ENCODE measurements at places on chromosomes 3 and 15.

- DNase-seq, result no peak
Measured at GRCh38 chr15:48719668-48720067, 74.2 kb upstream of the FBN1 start.

DNA sequence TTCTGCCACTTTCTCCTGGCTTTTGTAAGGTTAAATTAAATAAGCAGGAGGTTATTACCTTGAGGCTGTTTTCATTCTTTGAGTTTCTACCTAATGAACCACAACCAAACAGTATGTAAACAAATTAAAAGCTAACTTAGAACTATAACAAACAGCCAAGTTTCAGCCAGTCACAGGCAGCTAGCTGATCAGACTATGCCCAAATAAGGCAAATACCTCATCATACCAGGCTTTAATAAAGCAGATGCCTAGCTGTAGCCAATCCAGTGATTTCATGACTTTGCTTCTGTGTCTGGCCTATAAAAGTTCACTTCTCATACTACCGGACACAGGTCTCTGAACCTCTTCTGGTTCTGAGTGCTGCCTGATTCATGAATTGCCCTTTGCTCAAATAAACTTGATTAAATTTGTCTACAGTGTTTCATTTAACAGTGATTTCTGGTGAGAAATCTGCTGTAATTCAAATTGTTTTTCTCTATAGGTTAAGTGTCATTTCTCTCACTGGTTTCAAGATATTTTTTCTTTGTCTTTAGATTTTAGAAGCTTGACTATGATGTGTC lies 24.2 kb downstream of the SH3GL3 start:
- no peak for DNase-seq

DNA sequence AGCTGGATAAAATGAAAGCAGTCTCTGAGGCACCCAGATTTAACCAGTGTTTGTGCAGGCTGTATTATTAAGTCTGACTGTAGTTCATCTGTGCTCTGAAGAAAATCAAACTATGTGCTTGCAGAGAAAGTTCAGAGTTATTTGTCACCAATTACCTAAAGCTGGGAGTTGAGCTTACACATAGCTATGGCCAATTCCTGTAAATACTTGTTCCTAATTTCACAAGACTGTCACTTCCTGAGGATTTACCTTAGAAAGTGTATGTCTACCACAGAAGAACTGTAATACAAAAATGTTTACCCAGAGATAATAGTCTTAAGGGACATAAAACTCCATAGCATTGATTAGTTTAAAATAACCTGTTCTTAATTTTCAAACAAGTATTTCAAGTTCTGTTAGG lies 628.4 kb upstream of the TGFBR2 start:
- DNase-seq, result no peak

GRCh38 chr3:167843481-167843880 lies 108.0 kb downstream of the SERPINI1 start:
- no peak for DNase-seq

- no peak for DNase-seq
Measured at GRCh38 chr3:96347289-96347688, 467.1 kb upstream of the EPHA6 start.

GRCh38 chr3:105907777-105908176 lies 39.0 kb upstream of the CBLB start:
- DNase-seq, result no peak

- DNase-seq, result no peak
Measured at GRCh38 chr15:80967451-80967850, 22.2 kb downstream of the MESD start.

- DNase-seq, result no peak
Measured at GRCh38 chr3:77038468-77038929, 1.4 kb upstream of the ROBO2 start.

- no peak for DNase-seq
Measured at GRCh38 chr15:75056036-75056435, 32.6 kb downstream of the PPCDC start.

GRCh38 chr3:173584838-173585831 lies 187.6 kb downstream of the NLGN1 start:
- no peak for DNase-seq

DNA sequence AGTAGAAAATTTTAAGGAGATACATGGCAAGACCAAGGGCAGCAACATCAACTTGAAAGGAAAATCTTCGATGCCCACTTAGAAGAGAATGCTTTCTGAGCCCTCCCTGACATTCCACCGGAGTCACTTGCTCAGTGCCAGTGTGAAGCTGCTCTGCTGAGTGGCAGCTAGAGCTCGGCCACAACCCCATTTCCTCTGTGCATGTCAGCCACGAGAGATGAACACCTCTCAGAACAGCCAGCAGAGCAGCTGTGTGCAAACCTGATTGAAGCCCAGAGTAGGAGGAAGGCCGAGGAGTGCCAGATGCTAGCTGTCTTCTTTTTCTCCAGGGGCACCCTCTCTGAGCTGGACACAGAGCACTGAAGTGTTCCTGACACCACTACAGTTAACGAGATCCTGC lies 12.2 kb downstream of the TARS3 start:
- no peak for DNase-seq

GRCh38 chr3:108822123-108822897 lies at the start of gene TRAT1:
Gene TRAT1 (plus strand): TSS chr3:108822786. CDS start chr3:108822928, 142 bp downstream.
- no peak for DNase-seq

- no peak for DNase-seq
Measured at GRCh38 chr15:77208241-77208640, 137.3 kb upstream of the TSPAN3 start.

- no peak for DNase-seq
Measured at GRCh38 chr3:102018551-102018950, 169.2 kb downstream of the NFKBIZ start.

- DNase-seq, result no peak
Measured at GRCh38 chr3:99868311-99868646, 50.6 kb downstream of the CMSS1 start.

DNA sequence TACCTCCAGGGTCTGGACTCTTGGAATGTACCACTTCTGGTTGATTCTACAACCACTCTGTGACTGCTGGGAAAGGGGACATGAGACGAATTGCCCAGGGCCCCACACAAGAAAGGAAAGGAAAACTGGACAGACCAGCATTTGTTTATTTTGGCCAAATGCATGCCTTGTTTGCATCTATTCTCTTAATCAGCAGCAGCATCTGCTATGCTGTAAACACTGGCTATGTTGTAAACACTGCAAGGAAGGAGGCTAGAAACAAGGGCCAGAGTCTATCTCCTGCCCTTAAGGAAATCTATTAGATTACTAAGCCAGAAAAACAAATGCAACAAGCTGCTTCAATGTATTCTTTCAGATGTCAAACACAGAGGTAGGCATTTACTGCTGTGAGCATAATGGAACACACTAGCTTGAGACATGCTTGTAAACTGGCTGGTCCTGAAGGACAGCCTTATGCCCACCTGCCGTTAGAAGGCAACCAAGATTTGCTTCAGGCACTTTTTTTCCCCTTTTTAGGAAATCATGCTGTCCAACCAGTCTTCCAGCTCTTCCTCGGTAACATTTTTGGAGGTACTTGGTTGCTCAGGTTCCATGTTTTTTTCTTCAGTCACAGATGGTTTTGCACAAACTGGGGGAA lies 102.1 kb upstream of the CHRM5 start:
- DNase-seq, result no peak

DNA sequence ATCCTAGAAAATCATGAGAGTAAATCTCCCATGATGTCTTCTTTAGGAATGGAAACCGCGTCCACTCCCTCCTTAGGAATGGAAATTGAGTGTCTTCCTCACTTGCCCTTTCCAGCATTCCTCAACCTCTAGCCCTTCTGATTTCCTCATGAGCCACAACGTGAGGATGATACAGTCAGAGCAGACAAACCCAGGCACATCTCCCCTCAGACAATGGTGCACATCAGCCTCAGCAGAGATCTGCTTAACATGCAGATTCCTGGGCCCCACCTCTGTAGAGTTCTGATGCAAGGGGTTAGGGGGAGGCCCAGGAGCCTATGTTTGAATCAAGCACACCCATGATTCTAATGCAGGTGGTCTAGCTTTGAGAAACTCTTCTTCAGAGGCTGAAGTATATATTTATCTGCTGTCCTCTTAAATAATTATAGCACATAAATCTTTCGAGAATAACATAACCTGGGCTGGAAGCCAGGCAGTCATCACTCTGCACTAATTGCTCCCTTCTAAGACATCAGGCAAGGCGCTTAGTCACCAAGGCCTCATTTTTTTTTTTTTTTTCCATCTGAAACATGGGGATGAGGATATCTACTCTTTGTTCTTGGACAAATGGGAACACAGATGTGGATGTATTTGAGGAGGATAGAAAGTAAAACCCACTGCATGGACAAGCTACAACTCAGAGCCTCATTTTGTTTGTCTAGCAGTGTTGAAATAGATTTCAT lies 81.7 kb downstream of the PRICKLE2 start:
- DNase-seq, result no peak

DNA sequence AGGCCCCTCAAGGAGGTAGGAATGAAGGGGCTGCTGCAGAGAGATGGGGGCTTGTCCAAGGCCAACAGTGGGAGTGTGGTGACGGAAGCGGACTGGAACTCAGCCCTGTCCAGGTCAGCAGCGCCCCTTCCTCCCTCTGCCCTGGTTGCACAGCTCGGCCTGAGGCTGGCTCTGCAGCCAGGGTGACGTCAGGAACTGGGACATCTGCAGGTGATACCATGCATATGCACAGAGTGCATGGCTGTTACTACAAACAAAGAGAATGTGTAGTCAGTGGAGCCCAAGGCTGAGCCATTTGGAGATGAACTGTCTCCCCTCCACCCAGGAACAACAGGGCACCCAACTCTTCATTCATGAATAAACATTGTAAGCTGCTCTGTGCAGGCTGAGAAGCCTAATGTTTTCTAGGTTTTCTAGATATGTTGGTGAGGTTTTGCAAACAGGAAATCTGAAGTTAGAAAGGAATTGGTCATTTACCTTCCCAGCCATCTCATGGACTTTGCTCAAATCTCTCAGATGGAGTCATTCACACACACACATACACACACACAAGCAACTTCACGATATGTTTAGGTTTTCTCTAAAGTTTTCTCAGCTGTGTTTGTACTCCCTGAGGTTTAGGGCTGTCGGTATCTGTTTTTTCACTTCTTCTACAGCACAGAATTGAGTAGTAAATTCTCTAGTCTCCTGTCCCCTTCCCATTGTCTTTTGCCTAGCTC lies 117.2 kb downstream of the TLE3 start:
- DNase-seq, result no peak

DNA sequence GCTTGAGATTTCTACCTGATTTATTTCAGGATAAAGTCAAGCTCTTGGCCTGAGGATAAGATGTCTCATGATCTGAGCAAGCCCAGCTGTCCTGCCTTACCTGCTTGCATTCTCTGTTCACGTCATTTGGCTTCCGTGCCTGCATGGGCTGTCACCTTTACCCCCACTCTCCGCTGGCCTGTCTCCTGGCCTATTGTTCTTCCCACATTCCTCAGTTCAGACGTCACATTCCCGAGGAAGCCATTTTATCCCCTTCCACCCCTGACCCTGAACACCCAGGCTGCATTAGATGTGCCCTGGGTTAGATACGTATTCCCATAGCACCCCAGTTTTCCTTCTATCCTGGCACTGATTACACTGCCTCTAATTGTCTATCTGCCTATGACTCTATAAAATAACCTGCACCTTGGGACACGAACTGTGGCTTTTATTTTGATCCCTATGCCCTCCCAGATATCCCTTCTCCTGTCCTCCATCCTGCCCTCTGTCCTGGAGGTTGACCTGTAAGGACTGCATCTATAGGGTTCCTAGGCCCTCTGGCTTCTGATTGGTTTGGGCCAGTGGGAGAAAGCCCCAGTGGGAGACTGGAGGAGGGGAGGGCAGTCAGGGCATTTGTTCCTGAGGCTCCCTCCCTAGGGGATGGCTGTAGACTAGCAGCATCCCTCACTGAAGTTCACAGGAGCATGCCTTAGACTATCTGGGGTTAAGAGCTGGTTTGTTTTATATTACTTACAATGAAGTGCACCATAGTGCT lies 19.2 kb upstream of the UBE2Q2 start:
- no peak for DNase-seq

GRCh38 chr3:5300638-5301037 lies 113.1 kb downstream of the EDEM1 start:
- DNase-seq, result no peak

DNA sequence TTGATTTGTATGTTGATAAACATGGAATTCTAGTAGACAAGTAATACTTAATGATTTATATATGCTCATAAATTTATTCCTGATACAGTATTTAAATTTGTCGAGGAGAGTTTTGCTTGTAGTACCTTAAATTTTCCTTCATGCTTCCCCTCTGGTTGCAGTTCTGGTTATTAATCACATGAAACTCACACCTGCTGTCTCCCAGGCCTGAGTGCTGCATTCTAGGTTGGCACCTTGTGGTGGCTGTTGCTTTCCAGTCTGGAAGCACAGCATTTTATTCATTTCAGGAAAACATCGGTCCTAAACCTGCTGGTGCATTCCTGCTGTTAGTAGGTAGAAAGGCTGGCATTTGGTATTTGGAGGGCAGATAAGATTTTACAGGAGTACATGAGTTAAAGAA lies 44.9 kb downstream of the ATP1B3 start:
- no peak for DNase-seq

DNA sequence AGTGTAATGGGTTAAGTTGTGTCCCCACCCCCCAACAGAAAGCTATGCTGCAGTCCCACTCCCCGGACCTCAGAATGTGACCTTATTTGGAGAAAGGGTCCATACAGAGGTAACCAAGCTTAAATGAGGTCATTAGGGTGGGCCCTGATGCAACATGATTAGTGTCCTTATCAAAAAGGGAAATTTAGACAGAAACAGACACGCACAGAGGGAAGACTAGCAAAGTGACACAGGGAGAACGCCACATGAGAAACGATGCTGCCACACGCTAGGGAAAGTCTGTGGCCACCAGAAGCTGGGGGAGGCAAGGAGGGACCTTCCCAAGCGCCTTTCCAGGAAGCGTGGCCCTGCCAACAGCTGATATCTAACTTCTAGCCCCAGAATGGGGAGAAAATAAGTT lies 65.4 kb downstream of the RPN1 start:
- no peak for DNase-seq
